Stimulated activated CD4-positive, alpha-beta T cell treated with anti-CD3 and anti-CD28 coated beads, Interleukin-12 subunit alpha, Interleukin-12 subunit beta, amount 100 ng/mL, for 24 hours (primary cell): ENCODE measurements at places on chromosomes 1 and 21.

- no peak for DNase-seq
These were observed 23.5 kb downstream of the DNAJC6 start for GRCh38 chr1:65332821-65333220.

GRCh38 chr1:115655306-115655663, 13.5 kb downstream of the VANGL1 start:
- no peak for DNase-seq

DNA sequence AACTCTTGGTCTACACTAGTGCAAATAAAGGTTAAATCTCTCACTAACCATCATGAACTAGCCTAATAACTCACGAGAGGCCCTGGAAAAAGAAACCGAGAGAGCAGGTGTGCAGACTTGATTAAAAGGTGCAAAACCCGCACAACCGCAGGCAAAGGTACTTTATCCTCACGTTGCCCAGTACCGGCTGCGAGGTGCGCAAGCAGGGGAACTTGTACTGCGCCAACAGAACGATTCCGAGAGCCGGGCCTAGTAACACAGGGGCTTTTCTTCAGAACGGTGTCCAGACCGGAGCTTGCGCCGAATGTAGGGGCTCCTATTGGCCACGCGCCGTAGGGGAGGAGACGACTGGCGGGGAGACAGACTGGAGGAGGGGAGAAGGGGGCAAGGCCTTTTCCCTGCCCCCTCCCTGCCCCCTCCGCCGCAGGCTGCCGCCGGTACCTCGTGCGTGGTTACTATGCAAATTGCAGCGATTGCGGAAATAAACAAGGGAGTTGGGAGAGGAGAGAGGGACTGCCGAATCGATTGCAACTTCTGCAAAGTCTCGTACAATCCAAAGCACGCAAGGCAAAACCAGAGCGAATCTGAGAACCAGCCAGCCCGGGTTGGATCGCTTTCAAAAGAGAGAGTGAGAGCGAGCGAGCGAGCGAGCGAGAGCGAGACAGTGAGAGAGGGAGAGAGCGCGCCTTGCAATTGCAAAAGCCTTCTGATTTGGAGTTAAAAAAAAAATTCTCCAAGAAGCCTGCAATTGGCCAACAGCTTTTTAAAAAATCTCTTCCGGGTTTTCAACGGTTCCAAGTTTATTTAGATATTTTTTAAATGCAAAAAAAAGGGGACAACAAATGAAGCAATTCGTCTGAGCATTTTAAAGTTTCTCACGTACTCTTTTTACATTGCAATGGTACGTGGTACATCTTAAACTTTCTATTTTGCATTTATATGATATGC, 5.4 kb upstream of the NFIA start:
- DNase-seq, result peak; percentile 45

DNA sequence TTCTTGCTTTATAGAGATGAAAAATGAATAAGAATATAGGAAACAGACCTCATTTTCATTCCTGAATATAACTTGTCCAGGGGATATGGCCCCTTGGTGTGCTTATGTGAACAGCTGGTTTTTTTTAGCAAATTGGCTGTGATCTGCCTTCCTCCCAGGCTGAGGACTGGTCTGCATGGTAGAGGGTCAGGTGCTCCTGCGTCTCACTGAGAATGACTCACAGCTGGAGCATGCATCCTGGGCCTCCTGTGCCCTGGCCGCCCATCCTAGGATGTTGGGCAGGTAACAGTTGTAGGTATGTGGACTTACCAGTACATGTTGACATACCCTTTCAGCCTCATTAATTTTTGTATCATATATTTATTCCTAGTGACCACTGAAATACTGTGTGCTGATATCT, 29.8 kb downstream of the AGT start:
- DNase-seq, result no peak

- no peak for DNase-seq
These were observed at the start of gene PRDX6 for GRCh38 chr1:173477286-173478093. Gene PRDX6, plus strand, starts transcription at chr1:173477335. Its CDS starts 63 bp downstream, at chr1:173477398.

- no peak for DNase-seq
These were observed 73.8 kb upstream of the MORC3 start for GRCh38 chr21:36246080-36246631.

GRCh38 chr1:65176591-65176990, 28.6 kb downstream of the AK4 start:
- DNase-seq, result no peak

DNA sequence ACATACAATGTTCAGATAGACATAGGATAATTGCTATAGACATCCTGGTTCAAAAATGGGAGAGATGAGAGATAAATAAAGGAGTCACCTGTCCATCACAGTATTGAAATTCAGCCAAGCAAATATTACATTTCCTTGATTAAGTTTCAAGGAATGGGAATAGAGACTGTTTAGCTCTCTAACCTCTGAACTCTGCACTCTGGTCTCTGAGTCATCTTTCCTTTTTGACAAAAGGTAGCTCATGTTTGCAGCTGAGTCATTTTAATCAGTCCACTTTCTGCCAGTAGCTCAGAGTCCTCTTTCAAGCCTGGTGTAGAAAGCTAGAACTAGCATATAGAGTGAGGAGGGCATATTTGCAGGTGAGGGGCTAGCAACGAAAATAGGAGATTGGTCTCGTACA, 51.4 kb upstream of the GJA8 start:
- no peak for DNase-seq

DNA sequence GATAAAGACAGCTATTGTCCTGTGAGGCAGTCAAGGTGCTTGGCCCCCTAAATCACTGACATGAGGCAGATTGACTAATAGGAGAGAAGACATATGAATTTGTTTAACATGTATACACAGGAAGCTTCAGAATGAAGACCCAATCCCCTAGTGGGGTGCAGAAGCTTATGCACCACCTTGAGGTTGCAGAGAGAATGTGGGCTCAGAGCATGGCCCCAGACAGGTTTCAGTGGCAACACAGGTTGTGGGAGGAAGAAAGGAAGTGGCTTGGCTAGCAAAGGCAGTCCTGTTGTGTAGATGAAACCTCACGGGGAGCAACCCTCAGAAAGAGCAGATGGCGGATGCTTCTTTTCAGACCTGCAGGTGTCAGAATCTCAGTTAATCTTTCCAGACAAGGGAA, 37.0 kb upstream of the PARP1 start:
- DNase-seq, result peak; percentile 39

- no peak for DNase-seq
These were observed 11.2 kb downstream of the FNBP1L start for GRCh38 chr1:93459126-93459525.

GRCh38 chr21:40335704-40336103, 468.5 kb downstream of the PCP4 start:
- DNase-seq, result no peak

- DNase-seq, result no peak
These were observed 13.5 kb upstream of the SLC19A1 start for GRCh38 chr21:45555557-45556301.

DNA sequence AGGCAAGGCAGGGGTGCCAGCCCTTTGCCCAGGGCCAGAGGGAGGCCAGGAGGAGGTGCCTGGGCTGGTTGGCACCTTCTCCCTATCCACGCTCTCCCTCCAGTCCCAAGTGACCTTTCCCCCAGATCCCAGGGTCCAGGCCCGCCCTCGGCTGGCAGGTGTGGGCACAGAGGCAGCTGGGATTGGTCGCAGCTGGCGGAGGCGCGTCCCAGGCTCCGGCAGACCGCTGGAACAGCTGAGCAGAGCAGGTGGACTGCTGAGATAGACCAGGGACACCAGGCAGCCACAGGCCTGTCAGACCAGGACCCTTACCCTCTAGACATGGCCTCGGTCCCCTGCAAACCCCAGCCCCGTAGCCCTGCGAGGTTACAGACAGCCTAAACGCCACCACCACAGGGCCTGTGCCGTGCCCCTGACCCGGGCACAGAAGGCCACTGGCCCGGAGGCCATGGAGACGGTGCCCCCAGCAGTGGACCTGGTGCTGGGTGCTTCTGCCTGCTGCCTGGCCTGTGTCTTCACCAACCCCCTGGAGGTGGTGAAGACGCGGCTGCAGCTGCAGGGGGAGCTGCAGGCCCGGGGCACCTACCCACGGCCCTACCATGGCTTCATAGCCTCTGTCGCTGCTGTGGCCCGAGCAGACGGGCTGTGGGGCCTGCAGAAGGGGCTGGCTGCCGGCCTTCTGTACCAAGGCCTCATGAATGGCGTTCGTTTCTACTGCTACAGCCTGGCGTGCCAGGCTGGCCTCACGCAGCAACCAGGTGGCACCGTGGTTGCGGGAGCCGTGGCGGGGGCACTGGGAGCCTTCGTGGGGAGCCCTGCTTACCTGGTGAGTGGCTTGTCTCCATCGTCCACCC, at the start of gene SLC25A34:
Gene SLC25A34 (plus strand): TSS at position 221 of the 854 bp plus-strand sequence. CDS start 228 bp downstream, at position 449.
- DNase-seq, result no peak

GRCh38 chr1:6148497-6149241, 31.5 kb downstream of the CHD5 start:
- DNase-seq, result peak; percentile 47

DNA sequence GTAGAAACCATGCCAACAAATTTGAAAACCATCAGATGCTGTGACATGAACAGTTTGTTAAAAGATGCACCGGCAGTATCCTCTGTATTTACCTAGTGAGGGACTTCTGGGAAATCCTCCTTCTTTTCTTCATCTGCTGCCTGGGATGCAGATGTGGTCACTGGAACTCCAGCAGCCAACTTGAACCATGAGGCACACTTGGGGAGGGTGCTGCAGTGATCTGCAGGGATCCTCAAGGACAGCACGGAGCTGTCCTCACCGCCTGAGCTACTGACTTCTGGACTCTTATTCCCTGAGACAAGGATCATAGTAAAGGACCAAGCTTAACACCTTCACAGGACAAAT, 19.5 kb upstream of the NID1 start:
- no peak for DNase-seq

DNA sequence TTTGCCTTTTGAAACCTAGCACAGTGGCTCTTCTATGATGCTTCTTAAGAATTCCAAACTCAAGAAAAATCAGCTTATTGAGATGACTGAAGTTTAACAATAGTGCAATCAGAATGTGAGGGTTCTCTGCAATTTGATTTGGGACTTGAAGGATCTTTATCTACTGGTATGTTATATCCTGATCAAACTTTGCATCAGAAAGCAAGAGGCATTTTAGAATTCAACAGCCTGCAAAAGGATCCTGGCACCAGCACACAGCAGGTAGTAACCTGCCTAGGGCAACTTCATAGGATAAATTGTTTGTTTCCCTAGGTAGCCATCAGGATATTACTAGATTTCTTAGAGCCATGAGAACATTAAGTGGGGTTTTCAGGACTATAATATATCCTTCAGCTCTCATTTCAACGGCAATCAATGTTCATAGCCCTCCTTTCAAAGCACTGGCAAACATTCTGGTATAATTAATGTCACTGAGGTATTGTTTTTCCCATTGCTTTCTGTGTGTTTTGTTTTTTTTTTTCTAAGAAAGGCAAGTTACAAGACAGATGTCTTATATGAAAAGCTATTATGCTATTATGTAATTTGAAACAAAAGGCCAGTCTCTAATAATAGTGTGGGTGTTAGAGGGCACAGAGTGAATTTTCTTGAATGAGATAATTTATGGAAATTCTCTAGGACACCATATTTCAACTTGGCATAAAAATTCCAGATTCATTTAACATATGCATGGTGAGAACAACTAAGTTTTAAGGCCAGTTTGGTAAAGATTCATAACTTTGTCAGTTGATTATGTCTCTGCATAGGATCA, 34.5 kb downstream of the NTNG1 start:
- no peak for DNase-seq

DNA sequence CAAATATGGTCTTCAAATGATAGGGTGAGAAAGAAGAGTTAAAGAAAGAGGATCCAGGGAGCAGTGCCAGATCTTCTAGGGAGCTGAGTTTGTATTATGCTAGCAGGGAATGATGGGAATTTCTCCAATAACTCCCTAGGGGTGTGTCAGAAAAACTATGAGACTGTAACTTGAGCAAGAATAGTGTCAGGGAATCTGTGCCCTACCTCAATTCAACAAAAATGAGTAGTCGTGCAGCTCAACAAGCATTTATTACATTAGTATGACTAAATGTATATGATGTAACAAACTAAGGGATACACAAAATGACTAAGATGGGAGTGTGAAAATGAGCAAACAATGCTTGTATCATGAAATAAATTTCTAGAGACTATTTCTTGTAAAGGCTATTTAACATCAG, 24.2 kb downstream of the SPAG17 start:
- DNase-seq, result no peak

GRCh38 chr1:157842939-157843338, 1.3 kb upstream of the CD5L start:
- no peak for DNase-seq

GRCh38 chr1:234933475-234933874, 195.2 kb downstream of the TOMM20 start:
- no peak for DNase-seq

DNA sequence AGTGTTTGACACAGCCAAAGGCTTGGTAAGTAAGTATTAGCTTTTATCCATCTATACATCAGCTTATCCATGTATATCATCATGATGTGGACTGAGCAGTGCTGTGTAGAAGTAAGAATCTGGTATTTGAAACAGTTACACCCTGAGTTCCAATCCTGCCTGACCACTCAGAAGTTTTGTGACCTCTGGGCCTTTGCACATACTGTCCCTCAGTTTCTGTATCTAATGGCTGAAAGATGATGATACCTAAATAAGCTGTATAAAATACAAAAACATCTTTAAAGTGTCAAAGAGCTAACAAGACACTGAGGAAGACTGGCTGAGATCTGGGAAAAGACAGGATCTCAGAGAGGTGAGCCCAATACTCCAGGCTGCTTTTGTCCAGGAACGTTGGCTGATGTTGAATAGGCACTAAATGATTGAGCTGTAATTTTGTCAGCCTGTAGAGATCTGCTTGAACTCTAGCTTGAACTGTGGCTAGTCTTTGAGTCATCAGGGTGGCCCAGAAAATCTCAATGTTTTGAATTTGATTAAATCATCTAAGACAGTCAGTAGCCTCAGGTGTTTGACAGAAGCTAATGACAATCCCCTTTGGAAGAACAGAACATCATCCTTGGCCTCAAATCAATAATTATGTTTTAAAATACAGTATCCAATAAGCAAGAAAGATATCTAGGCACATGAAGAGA, 20.2 kb upstream of the OTUD3 start:
- DNase-seq, result no peak

GRCh38 chr1:2606881-2607621, 20.5 kb downstream of the PRXL2B start:
- DNase-seq, result no peak

DNA sequence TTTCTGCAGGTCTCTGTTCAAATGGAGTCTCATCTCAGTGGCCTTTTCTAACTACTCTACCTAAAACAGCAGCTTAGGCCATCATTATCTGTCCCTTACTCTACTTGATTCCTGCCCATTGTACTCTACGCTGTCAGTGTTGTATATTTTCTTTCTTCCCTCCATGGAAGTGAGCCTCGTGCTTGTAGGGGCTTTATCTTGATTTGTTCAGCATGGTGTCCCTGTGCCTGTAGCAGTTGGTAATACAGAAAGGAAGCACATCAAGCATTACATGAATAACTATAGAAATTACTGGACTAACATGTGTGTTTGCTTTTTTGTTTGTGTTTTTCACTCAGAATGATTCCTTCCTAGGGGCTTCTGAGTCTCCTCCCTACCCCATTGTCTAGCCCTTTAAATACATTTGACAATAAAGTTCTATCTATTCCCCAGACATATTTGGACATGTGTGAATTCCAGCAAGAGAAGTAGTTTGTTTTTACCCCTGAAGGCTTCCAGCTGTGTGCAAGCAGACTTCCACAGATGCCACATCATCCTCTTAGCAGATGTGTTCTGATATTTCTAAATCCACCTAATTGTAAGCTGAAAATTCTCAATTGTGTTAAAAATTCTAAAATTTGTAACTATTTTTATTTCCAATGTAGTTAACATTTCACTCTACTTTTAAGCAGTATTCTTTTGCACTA, 40.3 kb downstream of the PRMT2 start:
- no peak for DNase-seq
